ENCODE measurements at places on chromosomes 2 and 18.

DNA sequence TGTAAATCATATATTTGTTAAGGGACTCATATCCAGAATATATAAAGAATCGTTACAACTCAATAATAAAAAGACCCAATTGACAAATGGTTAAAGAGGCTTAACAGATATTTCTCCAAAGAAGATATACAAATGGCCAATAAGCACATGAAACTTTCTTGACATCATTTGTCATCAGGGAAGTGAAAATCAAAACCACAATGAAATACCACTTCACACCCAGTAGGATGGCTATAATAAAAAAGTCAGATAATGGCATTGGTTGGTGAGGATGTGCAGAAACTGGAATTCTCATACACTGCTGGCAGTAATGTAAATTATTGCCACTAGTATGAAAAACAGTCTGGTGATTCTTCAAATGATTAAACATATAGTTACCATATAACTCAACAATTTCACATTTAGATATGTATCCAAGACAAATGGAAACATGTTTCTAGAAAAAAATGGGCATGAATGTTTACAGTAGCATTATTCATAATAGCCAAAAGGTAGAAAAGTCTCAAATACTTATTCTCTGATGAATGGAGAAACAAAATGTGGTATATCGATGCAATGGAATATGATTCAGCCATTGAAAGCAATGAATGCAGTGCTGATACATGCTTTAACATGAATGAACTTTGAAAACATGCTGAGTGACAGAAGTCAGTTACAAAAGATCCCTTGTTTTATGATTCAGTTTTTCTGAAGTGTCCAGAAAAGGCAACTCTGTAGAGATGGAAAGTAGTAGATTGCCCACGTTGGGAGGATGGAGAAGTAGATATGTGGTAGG is 304.6 kb upstream of the ZEB2 start:
- no peak for DNase-seq

DNA sequence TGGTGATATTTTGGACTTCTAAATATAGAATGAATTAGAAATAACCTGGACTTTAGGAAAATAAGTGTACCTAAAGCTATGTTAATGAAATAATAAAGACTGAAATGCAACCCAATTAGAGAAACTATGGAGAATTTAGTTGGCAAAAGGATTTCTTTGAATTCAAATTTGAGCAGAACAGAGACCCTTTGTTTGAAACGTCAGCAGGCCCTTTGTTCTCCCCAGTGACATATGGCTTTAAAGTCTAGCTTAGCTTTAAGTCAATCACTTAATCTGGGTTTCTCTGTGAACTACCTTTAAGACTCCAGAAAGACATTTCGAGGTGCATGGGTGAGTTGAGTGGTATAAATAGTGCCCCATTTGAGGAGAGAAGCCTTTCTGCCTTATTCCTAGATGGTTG is 130.5 kb upstream of the CREB1 start:
- no peak for DNase-seq

- peak; percentile 58 for DNase-seq
These were observed 646 bp downstream of the PHLPP1 start for GRCh38 chr18:62715759-62716615.

GRCh38 chr2:68172990-68173700 is 15.5 kb downstream of the PNO1 start:
- no peak for DNase-seq

DNA sequence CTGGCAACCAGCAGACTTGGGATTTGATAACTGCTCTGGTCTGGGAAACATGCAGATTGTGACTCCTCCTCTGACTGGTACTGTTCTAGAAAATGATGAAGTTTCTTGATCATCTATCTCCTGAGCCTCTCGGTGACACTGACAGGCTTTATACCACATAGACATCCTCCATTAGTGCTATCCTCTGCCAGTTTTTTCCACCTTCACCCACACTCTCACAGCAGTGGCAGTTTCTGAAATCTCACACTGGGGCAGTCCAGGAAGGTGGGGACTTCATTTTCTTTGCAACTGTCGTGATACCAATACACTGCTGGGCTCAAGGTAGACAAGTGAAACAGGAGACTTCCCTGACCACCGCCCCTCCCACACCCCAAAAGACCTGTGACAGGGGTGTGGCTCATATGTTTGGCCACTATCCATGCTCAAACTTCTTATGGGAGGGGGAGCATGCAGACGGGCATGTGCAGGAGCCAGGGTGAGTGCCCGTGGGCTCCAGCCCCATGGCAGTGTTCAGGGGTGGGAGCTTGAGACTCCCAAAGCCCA is 66.3 kb upstream of the RMDN2 start:
- DNase-seq, result no peak
